ENCODE measurements at places on chromosomes 7 and 10.

DNA sequence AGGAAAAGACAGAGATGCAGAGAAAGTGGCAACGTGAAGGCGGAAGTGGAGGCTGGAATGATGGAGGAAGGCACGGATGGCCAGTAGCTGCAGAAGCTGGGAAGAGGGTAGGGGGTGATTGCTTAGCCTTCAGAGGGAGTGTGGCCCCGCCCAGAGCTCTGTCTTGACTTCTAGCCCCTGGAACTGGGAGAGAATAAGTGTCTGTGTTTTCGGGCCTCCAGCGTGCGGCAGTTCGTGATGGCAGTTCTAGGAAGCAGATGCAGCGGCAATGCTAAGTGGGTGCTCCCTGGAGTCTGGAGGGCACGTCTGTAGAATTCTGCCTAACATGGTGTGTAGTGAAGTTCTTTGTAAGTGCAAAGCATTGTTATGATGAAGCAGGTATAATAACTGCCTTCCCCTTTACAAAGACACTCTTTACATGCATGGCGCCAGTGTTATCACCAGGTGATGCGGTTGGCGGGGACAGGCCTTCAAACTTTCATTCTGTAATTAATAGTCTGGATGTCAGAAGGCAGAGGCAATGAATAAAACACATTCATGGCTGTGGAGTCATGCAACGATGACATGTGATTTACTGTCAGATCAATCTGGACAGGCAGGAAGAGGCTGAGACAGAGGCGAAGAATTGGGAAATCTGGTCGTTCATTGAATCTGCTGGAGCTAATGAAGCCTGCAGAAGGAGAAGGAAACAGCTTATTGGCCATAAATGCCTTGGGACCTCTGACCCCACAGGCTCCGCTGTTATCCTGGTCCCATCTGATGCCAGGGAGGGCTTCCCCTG lies 228.6 kb downstream of the GLRX3 start:
- DNase-seq: no peak

DNA sequence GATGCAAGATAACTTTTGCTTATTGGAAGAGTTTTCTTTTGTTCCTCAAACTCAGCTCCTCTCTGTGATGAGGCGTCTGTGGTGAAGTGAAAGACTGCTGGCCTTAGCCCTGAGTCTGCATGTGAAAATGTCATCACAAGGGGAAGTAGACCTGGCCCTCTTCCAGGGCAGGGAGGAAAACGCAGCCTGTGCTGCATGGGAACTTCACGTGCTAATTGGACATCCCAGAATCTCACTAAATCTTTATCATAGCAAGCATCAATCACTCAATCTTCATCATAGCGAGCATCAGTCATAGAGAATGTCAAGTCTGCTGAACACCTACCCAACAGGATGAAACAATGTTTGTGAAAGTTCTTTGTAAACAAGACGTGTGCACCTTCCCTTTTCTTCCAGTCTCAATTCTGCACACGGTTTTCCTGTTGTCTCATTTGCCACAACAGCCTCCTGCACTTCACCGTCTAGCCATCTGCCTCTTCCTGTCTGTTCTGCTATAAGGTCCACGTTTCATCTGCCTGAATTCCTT lies 314.6 kb downstream of the FRMD4A start:
- DNase-seq: no peak

DNA sequence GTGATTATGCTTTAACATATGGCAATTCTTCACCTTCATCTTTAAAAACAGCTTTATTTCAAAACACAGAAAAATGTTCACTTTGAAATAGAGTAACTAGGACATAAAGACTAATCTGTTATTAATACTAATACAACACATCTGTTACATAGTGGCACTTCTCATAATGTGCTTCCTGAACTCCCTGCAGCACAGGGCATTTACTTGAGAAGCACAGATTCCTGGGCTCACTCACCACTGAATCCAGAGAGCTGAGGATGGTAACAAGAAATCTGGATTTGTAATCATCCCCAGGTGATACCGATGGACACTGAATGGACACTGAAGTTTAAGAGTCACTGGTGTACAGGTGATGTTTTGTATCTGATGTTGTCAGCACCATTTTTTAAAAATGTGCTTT lies 96.1 kb downstream of the COL28A1 start:
- DNase-seq: no peak

GRCh38 chr10:126551202-126551601 lies 119.3 kb downstream of the C10orf90 start:
- DNase-seq: no peak

DNA sequence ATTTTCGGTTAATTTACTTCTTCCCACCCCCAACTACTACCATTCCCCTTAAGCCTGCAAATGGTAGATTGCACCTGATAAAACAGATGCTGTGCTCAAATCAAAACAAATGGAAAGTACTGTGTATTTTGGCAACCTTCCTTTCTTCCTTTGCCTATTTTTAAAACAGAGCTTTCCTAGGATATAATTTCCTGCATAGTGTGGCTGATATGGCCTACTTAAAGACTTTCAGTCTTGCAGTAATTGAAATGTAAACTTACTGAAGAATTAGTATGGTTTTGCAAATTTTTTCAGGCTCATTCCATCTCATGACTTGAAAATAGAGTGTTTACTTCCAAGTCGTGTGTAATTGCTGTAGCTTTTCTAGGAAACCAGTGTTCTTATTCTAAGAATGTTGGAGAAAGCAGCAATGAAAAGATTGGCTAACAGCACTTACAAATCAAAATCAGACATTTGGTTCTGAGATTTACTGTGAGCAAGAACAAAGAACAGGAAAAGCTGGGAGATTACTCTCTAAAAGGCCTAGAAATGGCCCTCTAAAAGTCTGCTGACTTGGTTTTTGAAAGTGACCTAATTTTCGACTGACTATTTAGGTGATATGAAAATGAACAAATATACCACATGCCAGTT lies 52.0 kb downstream of the REEP3 start:
- DNase-seq: no peak

DNA sequence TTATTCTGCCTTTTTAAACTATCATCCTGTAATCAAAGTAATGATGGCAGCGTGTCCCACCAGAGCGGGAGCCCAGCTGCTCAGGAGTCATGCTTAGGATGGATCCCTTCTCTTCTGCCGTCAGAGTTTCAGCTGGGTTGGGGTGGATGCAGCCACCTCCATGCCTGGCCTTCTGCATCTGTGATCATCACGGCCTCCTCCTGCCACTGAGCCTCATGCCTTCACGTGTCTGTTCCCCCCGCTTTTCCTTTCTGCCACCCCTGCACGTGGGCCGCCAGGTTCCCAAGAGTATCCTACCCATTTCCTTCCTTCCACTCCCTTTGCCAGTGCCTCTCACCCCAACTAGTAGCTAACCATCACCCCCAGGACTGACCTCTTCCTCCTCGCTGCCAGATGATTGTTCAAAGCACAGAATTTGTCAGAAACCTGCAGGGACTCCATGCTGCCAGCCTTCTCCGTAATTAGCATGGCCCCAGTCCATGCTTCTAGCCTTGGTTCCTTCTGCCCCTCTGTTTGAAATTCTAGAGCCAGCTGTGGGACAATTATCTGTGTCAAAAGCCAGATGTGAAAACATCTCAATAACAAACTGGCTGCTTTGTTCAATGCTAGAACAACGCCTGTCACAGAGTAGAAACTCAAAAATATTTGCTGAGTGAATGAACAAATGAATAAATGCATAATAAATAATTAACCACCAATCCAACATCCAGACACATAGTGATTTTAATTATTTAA lies 151.7 kb downstream of the EGFR start:
- DNase-seq: no peak

- DNase-seq: no peak
These were observed 230.6 kb upstream of the ZMIZ1 start for GRCh38 chr10:78838141-78838657.

GRCh38 chr7:12596225-12596790 lies 25.8 kb downstream of the SCIN start:
- DNase-seq: no peak

- no peak for DNase-seq
These were observed at the start of gene AEBP1 for GRCh38 chr7:44103923-44104859. AEBP1 (plus strand) TSS chr7:44104345; CDS start chr7:44104666, 321 bp downstream.

- no peak for DNase-seq
These were observed 1.7 kb upstream of the NEURL1 start for GRCh38 chr10:103491729-103492364.

GRCh38 chr7:82419200-82419599 lies 24.4 kb downstream of the CACNA2D1 start:
- no peak for DNase-seq

DNA sequence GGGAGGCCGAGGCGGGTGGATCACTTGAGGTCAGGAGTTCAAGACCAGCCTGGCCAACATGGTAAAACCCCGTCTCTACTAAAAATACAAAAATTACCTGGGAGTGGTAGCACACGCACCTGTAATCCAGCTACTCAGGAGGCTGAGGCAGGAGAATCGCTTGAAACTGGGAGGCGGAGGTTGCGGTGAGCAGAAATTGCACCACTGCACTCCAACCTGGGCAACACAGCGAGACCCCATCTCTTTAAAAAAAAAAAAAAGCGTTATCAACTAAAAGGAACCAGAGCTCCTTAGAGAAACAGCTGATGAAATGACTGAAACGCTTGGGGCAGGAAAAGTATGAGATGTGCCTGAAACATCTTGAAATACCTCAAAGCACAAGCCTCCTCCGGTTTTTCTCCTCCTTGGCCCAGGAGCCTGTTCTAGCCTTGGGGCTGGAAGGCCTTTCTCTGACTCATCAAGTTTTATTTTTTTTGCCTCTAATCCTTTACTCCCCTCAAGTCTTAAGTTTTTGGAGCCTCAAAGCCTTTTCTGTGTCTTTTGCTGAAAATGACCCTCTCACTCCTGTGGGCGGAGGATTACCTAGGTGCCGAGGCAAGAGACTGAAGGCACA lies 2.6 kb upstream of the METTL27 start:
- DNase-seq: no peak

DNA sequence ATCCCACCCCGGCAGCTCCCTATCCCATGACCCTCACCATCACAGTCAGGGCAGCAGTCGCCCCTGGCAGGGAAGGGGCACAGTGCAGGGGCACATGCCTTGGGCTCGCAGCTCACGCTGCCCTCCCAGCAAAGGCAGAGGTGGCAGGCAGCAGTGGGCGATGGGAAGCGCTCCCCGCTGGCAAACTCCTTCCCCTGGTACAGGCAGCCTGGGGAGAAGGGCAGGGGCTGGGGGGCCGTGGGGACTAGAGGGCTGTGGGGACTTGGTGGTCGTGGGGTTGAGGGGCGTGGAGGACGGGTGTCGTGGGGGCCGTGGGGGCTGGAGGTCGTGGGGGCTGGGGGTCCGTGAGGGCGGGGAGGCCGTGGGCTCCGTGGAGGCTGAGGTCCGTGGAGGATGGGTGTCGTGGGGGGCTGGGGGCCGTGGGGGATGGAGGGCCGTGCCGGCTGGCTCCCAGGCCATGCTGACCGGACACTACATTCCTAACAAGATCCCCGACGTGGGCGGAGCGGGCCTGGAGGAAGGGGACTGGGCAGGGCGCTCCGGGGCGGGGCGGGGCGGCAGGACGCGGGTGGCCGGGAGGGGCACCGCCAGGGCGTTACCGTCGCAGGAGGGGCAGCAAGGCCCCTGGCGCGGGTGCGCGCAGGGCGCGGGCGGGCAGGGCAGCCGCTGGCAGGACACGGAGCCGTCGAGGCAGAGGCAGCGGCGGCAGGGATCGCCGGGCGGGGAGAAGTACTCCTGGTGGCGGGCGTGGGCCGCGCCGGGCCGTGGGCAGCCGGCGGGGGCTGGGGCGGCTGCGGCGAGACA lies 20.0 kb downstream of the KCP start:
- no peak for DNase-seq

GRCh38 chr10:73796766-73797165 lies 11.4 kb downstream of the ZSWIM8 start:
- no peak for DNase-seq

DNA sequence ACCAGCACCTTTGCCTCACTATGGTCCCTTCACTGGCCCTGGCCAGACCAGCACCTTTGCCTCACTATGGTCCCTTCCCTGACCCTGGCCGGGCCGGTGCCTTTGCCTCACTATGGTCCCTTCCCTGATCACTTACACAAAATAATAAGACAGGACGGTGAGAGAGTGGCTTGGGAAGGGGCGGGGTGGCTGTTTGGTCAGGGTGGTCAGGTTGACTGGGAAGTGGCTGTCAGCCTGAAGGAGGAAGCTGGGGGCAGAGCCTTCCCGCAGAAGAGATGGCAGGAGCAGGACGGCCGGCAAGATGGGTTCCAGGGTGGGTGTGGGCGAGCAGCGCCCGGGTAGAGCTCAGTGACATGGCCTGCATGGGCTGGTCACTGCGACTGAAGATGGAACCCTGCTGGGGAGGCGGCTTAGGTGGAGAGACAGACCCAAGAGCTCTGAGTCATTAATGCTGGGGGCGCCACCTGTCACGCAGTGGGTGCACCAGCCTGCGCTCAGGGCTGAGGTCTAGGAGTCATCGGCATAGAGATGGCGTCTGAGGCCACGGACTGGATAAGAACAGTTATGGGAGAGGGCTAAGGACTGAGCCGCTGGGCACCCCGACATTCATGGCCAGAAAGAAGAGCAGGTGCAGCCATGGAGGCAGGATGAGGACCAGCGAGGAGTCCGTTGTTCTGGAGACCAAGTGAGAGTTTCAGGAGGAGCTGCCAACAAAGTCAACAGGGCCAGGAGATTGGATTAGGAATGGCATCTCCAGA lies 91.8 kb downstream of the CHST15 start:
- no peak for DNase-seq

GRCh38 chr7:1696671-1697498 lies 26.8 kb downstream of the ELFN1 start:
- DNase-seq: no peak

DNA sequence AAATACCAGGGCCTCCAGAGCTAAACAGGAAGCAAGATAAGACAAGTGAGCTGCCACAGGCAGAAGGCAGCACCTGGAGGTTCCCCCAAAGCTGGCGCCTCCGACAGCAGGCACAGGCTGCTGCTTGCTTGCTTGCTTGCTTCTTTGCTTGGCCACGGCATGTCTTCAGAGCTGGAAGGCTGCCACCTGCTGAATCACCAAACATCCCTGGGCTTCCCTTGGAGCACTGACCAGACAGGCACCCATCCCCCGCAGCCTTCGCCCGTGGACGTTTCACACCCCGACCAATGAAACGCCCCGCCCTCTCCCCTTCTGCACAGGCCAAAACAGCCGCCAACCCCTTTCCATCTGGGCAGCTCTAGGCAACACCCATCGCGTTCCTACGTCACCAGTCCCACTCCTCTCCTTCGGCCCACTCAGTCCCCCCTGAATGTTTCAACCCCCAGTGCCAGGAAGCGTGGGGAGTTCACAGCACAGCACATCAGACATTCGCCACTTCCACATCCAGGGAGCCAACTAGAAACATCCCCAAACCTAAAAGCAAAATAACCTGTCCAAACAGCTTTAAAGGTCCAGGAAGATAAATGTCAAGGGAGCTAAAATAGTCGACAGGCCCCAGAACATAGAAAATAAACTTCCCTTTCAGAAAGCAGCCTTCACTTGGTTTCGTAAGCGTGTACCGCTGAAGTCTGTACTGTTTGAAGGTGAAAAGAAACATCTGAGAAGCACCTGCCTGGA lies 1.6 kb downstream of the SGMS1 start:
- DNase-seq: no peak

- no peak for DNase-seq
These were observed 68.1 kb upstream of the ITPRID1 start for GRCh38 chr7:31445686-31446355.

GRCh38 chr7:105800442-105800841 lies 76.0 kb downstream of the ATXN7L1 start:
- DNase-seq: no peak

- no peak for DNase-seq
These were observed 38.9 kb downstream of the PARD3 start for GRCh38 chr10:34776090-34776690.

- DNase-seq: no peak
These were observed 146.5 kb downstream of the HGF start for GRCh38 chr7:81623251-81623855.
